Ascending aorta (tissue), 2 donors: ENCODE measurements at places on chromosomes 2 and 18.

GRCh38 chr2:152242787-152243472, 67.4 kb upstream of the STAM2 start:
- no peak for DNase-seq

- no peak for DNase-seq
Measured at GRCh38 chr18:10314066-10314465, 140.4 kb upstream of the APCDD1 start.

GRCh38 chr2:110675679-110676078, 2.2 kb downstream of the BUB1 start:
- DNase-seq = no peak

- DNase-seq = no peak
Measured at GRCh38 chr2:221589696-221590095, 17.6 kb upstream of the EPHA4 start.

GRCh38 chr18:79459946-79460480, 64.3 kb downstream of the NFATC1 start:
- DNase-seq = no peak

DNA sequence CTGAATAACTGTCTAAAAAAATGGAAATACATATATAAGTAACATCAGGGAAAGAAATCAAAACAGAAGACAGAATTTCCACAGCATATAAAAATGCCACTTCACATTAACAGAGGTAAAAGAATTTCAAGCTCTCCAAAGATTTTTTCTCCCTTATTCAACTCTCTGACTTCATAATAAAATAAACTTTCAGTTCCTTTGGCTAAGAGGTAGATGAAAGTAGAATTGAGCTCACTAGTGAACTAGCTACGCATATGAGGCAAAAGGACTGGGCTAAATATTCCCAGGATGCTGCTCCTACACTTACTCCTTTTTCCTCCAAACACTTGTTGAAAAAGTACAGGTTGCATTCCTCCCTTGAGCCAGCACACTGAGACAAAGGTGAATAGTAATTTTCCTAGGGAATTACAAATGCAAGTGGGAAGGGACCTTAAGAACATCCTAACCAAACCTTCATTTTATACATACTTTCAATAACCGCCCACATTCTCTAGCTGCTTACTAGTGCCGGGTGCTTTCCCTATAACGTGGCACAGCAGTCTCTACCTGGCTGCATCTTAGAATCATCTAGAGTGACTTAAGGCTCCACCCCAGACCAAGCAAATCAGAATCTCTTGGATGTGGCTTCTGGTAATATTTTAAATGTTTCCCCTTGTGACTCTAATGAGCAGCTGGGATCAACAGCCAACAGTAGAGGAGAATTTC, 136.6 kb downstream of the MTCL1 start:
- DNase-seq = no peak

GRCh38 chr18:29188760-29189159, 1011.8 kb upstream of the CDH2 start:
- DNase-seq = no peak

GRCh38 chr2:20356042-20356441, 5.4 kb upstream of the PUM2 start:
- no peak for DNase-seq

DNA sequence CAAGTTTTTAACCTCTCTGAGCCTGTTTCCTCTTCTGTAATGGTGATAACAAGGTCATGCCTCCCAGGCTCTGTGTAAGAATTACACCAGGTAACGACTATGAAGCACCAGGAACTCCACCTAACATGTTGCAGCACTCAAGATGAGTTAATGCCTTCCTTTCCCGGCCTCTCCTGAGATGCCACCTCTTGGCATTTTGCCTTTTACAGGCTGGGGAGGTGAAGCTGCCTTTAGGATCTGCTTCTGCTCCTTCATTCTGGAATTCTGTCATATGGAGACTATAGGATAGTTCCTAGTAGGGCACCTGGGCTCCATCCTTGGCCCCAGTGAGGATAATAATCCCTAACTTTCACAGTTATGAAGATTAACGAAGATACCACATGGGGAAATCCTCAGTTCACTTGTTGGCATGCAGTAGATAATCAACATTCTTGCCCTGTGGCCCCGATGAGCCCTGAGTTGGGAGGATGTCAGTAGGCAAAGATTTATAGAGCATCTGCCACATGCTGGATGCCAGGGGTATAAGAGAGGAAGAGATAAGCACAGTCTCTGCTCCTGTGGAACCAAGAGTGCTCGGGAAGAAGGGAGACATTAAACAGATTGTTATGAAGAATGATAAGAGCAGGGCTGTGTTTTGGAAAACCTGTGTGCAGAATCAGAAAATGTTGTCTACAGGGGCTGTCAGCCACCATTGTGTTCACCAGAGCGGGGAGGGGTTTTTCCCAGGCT, 43.9 kb upstream of the KCNF1 start:
- no peak for DNase-seq

DNA sequence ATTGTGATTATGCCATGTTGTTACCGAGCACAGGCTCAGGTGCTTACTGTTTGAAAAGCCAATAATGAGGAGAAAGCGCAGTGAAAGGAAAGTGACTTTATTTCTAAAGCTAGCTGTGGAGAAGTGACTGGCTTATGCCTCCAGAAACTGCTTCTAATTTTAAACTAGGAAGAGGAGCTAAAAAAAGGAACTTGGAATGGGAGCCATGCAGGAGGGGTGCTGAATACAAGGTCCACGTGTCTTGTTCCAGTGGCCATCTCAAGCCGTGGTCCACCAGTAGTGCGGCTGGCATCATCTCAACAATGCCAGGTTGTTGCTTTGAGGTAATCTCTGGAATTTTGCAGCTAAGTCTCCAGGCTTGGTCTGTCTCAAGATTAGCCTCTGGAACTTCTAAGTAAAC, 282.0 kb downstream of the THSD7B start:
- no peak for DNase-seq

- no peak for DNase-seq
Measured at GRCh38 chr18:55346961-55347740, 240.8 kb downstream of the TCF4 start.

DNA sequence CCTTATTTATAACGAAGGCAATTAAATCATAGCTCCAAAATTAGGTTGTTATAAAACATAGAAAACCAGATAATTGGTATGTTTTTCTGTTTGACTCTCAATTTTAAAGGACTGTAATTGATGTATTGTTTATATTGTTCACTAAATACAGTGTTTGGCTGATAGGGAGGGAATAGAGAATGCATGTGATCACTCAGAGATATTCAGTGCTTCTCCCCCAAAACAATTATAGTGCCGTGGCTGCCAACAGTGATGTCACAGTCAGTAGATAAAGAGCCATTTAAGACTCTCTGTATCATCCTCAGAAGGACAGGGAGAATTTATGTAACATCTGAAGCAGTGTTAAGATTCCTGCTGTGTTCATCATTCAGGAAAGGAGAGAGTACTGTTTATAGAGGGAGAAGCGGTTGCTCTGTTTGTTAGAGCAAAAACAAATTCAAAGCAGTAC, 69.6 kb downstream of the PHLPP1 start:
- DNase-seq = no peak

- DNase-seq = no peak
Measured at GRCh38 chr2:135091681-135092080, 39.6 kb downstream of the RAB3GAP1 start.

DNA sequence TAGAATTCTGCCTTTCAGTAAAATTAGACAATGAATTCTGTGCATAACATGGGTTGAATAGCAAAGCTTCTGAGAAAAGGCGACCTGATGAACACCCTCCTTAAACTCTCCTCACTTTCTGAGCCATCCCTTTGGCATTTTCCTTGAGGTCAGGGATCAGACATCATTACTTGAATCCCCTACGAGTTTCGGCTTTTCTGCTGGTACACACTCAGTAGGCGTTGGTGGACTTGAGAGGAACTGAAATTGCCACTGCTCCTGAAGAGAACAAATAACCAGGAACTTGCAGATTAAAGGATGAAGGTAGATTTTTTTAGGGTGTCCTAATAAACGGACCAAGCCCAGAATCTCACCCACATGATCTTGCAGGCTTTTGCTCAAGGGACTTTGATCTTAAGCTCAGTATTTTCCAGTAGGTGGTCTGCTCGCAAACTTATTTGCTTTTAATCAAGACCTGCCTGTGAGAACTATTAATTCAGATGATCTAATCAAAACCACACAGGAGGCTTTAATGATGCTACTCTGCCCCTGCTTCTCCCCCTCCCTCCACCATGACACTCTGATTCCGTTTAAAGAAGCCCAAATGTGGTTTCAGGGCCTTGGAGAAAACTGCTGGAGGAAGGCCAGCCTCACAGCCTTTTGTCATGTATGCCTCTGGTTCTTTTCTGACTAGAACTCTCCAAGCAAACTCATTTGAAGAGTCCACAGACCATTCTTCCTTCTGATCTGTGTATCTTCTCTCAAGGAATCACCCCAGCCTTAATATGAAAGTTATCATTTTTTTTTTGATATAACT, 124.9 kb downstream of the PRKCE start:
- no peak for DNase-seq

GRCh38 chr2:19739256-19739655, 162.5 kb downstream of the TTC32 start:
- no peak for DNase-seq

GRCh38 chr2:158932131-158932645, 36.3 kb upstream of the TANC1 start:
- DNase-seq = no peak

DNA sequence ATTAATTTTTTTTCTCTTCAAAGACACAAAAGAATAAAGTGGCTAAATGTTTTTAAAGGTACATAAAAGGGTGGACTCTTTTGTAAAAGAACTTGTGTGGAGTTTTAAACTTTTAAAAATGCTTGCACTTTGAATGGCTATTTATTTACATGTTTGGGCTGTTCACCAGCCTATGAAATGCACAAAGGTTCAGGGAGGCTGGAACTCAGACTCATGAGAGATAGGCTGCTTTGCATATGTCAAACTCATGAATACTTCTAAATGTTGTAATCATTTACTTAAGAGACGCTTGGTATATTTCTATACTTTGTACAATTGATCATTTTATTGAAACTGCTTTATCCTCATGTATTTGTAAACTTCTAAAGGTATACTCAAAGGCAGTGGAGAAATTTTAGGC, 79.9 kb downstream of the ZEB2 start:
- DNase-seq = no peak

DNA sequence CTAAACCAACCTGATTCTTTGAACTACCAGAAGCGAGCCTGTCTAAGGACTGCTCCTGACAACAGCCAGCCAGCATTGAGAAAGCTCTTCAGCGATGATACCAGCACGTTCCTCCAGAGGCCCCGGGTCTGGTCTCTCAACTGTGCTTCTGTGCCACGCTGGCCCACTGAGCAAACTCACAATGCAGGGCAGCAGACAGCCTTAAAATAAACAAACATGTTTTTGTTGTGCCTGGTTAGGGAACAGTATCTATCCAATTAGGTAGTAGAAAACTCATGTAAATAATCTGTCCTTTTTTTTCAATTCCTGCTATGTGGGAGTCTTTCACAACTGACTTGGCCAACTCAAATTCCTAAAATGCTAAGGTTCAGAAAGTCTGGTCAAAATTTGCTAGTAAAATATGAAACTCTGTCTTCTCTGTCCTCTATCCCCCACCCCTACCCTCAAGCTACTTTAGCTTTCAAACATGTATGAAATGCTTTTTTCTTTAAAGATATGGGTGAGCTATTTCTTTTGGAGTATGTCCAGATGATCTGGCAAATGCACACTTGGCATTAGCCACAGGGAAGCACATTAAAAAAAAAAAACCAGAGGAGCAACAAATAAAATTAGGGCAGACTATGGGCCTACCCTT, 21.4 kb upstream of the EML4 start:
- DNase-seq = no peak

DNA sequence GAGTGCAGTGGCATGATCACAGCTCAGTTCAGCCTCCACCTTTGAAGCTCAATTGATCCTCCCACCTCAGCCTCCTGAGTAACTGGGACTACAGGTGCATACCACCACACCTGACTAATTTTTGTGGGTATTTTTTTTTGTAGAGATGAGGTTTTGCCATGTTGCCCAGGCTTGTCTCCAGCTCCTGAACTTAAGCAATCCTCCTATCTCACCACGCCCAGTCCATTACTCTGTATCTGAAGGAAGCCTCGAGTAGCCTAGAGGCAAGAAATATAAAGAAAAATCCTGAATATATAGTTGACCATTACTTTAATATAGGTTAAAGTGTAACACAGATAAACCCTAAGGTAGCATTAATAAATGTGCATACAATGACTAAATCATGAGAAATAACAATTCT, 686.8 kb upstream of the PIK3C3 start:
- DNase-seq = no peak

DNA sequence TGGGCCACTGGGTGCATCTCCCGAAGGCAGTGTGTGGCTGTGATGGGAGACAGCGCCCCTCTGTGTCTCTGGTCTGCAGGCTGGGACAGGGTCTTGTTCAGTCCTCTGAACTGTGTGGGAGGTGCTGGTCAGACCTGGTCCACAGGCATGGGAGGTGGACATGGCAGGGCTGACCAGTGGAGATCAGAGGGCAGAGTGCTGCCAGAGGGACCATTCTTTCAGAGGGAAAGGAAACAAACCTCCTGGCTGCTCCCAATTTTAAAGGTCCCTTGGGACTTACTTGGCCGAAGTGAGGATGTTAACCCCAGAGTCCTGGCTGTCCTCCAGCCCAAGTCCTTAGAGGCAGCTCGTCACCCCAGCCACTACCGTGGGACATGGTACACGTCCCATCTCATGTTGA, 4.0 kb downstream of the CAPN13 start:
- DNase-seq = no peak

DNA sequence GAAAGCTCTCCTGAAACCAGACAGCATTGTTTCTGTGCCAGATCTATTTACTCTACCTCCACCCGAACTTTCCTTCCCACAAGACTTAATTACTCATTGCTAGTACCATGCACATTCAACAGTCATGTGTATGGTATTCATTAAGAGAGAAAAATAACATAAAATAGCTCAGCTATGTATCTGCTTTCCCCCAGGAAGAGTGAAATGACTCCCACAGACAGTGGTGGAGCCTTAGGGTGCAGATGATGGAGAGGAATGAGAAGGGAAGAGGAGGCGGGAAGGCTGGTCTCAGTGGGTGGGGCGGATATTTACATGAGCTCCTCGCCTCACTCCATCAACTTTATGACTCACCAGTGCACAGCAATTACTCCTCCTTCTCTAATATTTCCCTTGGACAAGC, 724.5 kb downstream of the EPHA4 start:
- no peak for DNase-seq

- no peak for DNase-seq
Measured at GRCh38 chr2:78175645-78176044, 653.5 kb upstream of the LRRTM4 start.

GRCh38 chr18:36396190-36396589, 98.7 kb downstream of the FHOD3 start:
- DNase-seq = no peak

- no peak for DNase-seq
Measured at GRCh38 chr2:37464067-37464466, 119.6 kb downstream of the QPCT start.

- no peak for DNase-seq
Measured at GRCh38 chr18:61086657-61087056, 246.6 kb upstream of the CDH20 start.

- DNase-seq = no peak
Measured at GRCh38 chr2:88016086-88016959, at the start of gene RNU2-63P. RNU2-63P (minus strand) TSS chr2:88016547.

DNA sequence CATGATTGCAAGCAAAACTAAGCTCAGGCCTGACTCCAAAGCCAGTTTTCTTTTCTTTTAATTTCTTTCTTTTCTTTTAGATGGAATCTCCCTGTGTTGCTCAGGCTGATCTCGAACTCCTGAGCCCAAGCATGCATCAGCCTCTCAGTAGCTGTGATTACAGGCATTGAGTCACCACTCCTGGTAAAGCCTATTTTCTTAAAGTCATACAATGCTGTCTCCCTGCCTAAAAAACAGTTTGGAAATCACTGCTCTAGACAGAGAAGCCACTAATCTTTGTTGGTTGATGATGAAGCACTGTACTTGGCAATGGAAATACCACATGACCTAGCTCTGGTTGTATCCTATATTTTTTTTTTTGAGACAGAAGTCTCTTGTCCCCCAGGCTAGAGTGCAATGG, 33.1 kb upstream of the ZNF532 start:
- DNase-seq = no peak
